Activated CD4-positive, alpha-beta T cell treated with anti-CD3 and anti-CD28 coated beads, Interleukin-2, Interleukin-4, amounts not matched to agents 100 ng/mL and 50 ng/mL, durations not matched to agents 16 hours and 8 hours (primary cell): ENCODE measurements at places on chromosomes 12 and 14.

- peak; percentile 7 for DNase-seq
These were observed 186.7 kb upstream of the NEDD1 start for GRCh38 chr12:96720363-96720705.

DNA sequence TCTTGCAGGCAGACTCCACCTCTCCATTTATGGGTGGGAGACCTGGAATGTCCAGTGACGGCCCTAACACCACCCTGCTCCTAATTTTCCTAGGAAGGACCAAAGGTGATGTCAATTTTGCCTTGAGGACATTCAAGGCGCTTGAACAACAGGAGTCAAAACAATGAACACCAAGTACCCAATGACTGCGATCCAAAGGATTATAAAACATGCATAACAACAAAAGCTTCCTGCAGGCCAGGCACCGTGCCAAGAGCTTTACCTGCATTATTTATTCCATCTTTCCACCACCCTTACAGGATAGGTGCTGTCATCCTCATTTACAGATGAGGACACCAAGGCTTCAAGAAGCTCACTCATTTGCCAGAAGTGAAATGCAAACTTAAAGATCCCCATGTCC, 15.2 kb upstream of the FOXN3 start:
- no peak for DNase-seq

GRCh38 chr14:76919431-76920330, 93.5 kb downstream of the LRRC74A start:
- no peak for DNase-seq

GRCh38 chr12:82659343-82660207, 27.1 kb upstream of the TMTC2 start:
- DNase-seq = no peak

- DNase-seq = no peak
These were observed 6.2 kb downstream of the IRF2BPL start for GRCh38 chr14:77022236-77022852.

GRCh38 chr12:55906056-55906455, 21.6 kb downstream of the PYM1 start:
- DNase-seq = no peak

DNA sequence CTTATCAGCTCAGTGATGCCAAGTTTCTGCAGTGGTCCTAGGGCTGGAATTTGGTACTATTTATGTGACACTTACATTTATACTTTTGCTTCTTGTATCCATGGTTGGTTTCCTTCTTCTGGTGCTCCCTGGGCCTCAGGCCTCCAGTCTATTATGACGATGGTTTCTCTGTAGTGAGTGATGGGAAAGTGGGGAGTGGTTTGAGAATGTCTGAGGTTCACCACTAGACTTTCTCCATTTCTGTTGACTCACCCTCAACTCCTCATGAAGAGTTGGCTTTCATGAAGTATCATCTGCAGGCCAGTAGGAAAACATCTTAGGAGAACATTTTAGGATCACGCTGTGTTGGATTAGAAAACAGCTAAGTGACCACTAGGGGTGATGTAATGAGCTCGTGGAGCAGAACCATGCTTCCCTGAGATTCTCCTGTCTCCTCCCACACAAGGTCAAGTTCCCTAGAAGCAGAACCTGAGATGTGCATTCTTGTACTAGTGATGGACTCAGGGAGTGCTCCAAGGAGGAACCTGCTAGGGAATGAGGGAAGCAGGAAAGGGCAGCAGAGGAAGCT, 32.1 kb downstream of the RPH3A start:
- DNase-seq = no peak

- no peak for DNase-seq
These were observed 21.0 kb downstream of the C12orf75 start for GRCh38 chr12:105351523-105351922.

DNA sequence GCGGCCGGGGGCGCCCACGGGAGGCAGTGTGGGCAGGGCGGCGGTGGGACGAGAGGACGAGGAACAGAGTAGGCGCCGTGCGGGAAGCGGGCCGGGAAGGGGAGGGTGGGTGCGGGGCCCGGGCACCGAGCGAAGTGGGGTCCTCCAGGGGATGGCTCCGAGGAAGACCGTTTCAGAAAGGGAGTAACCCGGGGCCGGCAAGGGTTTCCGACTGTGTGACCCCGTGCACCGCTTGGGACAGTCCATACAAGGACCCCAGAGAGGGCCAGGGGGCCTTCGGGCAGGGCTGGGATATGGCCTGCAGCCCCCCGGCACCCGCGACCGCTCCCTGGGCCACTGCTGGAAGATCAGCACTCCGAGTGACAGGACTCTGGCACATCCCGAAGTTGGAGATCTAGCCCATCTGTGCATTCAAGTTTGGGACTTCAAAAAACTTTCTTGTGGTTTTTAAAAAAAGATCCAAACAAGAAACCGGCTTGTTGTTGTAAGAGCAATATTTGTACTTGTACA, 448 bp downstream of the TSPAN9 start:
- DNase-seq = no peak

DNA sequence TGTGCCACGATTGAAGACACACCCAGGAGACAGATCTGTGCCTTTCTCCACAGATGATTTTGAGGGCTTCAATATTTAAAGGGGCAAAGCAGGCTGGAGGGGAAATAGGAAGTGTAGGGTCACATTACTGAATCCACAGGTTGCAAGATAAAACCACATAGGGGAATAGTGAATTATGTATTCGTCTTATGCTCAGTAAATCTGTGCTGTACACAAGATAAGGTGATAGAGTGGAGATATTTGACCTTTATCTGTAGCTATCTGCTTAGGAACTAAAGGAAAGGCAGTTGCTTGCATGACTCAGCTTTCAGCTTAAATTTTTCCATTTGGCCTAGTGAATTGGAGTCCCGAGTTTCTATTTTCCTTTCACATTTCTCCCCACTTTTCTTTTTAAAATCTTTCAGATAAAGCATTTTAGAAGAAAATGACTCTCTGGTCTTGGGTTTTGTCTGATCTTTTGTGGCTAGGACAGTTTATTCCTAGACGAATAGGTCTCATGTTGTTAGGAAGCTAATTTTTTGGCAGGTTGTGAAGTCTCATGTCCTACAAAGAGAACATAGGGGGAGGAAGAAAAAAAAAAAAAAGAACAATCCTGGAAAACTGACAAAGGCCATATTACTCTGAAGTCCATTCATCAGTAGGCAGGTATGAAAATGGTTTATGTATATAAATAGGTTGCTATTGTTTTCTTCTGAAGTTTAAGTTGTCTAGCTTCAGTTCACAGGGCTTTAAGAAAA, 55.4 kb downstream of the FBXO33 start:
- DNase-seq = no peak
